ENCODE measurements at places on chromosomes 2 and 18.

DNA sequence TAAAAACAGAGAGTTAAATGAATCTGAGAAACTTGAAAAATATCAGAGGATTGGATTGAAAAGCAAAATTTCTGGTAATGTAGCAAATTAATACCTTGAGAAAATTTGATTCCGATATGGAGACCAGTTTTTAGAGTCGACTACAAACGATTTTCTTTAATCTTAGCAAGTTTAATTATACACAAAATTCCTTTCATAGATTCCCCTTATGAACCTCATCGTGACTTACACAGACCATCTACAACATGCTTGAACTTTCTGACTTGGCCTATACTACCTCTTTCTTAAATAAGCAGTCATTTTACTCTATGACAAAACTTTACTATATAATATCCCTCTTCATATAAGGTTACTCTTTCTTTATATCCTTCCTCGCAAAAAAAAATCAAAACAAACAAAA, 769.6 kb upstream of the CRIM1 start:
- no peak for DNase-seq

DNA sequence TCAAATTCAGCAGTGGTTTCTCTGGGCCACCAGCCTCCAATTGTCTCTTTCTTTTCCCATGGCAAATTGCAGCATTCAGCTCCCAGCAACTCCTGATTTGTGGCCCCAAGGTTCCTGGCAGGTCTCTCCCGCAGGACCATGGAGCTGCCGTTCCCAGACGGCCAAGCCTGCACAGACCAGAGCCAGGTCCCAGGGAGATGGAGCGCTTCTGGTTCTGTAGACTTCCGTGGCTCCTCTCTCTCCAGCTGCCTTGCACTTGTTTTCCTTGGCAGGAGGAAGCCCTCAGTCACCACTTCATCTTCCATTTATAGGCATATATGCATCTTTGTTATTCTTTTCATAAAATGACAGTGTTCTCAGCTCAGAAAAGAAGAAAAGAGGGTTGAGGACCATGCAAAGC, 21.7 kb downstream of the TNP1 start:
- DNase-seq: no peak

- no peak for DNase-seq
These were observed 3.9 kb upstream of the TNS1 start for GRCh38 chr2:218006741-218007140.

GRCh38 chr2:27752551-27753237, 18.8 kb upstream of the MRPL33 start:
- DNase-seq: peak; percentile 24

- no peak for DNase-seq
These were observed 7.0 kb downstream of the MEMO1 start for GRCh38 chr2:32003791-32004190.

- no peak for DNase-seq
These were observed 9.2 kb downstream of the IMPA2 start for GRCh38 chr18:11990539-11990938.

GRCh38 chr2:152858594-152859265, 140.3 kb downstream of the ARL6IP6 start:
- DNase-seq: no peak

DNA sequence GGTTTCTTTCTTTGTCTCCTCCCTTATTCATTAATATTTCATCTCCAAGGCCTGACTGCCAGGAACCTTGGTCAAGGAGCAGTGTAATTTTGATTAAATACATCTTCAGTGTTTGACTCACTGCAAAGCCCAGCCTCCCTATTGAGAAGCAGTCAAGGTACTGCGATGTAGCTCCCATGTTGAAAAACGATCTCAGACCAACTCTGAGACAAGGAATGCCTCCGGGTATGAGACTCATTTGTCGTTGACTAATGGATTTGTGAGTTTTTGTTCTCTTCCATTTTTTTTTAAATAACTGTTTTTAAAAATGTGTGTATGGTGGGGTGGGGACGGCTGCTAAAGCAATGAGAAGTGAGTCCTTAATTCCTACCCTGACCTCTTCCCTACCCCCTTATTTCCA, 361.6 kb downstream of the SOX11 start:
- no peak for DNase-seq

DNA sequence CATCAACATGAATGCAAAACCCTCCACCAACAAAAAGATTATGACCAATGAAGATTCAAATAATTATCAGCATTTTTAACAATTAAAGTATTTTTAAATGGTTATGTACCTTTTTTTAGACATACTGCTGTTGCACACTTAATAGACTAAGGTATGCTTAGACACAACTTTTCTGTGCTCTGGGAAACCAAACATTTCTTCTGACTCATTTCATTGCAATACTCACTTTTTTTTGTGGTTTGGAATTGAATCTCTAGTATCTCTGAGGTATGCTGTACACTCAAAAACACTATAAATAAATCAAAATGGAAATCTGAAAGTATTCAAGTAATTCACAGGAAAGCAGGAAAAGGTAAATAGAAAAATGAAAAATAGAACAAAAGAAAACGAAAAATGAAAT, 247.9 kb upstream of the POU3F3 start:
- no peak for DNase-seq

GRCh38 chr2:735670-736218, 58.5 kb upstream of the TMEM18 start:
- DNase-seq: no peak

- DNase-seq: no peak
These were observed 80.8 kb upstream of the COL5A2 start for GRCh38 chr2:189260361-189260814.

DNA sequence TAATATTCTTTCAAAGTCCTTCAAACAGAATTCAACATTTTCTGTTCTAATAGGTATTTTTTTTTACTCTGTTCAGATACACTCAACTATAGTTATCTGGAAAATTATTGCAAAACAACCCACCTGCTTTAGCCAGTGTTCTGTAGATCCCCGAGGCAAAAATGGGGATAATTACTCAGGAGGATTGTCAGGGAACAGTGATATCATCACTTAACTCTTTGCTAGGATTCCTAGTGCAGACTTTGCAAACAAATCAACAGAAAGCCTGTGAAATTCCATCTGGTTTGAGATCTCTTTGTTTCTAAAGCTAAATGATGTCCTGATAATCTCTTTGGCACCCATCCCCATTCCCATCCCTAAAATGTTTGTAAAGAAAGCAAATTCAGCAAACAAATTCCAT, 413.6 kb upstream of the MEIS1 start:
- DNase-seq: no peak
